Uterus (tissue), 4 donors: ENCODE measurements at places on chromosomes 16 and 17. TPM values are rescaled to one million over a fixed set of nuclear protein-coding genes. Genes with fewer than 3 reads are reported as not detected.

- no peak overlapping the region for H3K4me3 ChIP-seq
- H3K27me3 ChIP-seq = no peaks in the 10 kb centered on the region
- H3K36me3 ChIP-seq = no peaks in the 10 kb centered on the region
- no peak overlapping the region for H3K27ac ChIP-seq
- no peak for DNase-seq
These were observed 9.8 kb downstream of the POLR2A start for GRCh38 chr17:7493941-7494340.

GRCh38 chr16:85316944-85317343, 204.7 kb upstream of the CIBAR2 start:
- H3K4me1 ChIP-seq = peaks cover 9% of the 10 kb centered on the region
- no peak overlapping the region for H3K4me3 ChIP-seq
- H3K27me3 ChIP-seq = no peaks in the 10 kb centered on the region
- no peak overlapping the region for H3K27ac ChIP-seq
- no peak for DNase-seq

- H3K36me3 ChIP-seq = no peaks in the 10 kb centered on the region
- peaks cover 14% of the 10 kb centered on the region for H3K4me1 ChIP-seq
- no peaks in the 10 kb centered on the region for H3K27me3 ChIP-seq
- peak overlapping the region; percentile 77 for H3K27ac ChIP-seq
These were observed 14.4 kb downstream of the CUEDC1 start for GRCh38 chr17:57940653-57941329.

DNA sequence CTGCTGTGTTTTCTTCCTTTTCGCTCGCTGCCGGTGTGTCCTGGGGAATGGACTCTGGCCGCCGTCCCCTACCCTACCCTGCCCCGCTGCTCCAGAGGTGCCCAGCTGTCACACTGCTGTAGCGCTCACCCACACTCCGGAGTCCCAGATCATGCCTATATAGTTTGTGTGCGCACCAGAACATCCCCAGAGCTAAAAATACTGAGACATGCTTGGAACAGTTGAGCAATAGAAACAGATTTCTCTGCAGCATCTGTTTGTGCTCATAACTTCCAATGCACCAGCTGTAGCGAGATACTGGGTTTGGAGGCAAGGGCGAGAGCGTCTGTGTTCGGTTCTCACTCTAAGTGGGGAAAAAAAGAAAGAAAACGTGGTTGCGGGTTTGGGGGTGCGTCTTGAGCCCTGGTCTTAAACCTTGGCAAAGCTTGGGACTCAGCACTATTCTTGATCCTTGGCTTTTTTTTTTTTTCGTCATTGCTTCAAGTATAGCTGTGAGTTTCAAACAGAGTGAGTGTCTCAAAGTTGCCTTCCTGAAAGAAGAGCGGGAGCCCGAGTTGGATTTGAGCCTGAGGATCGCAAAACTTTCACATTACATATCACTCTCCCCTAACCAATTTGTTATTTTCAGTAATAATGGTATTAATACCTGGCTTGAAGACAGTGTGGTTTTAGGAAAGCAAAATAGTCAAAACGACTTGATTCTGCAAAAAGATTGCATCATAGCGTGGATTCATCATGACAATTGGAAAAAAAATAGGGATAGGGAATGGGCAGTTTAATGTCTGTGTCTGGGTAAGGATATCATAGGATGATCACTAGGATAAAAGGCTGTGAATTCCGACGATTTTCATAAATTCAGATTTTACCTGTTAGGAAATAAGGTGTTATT, 621 bp downstream of the KCNJ2 start:
- DNase-seq = no peak
- no peaks in the 10 kb centered on the region for H3K36me3 ChIP-seq
- H3K27ac ChIP-seq = no peak overlapping the region
- H3K27me3 ChIP-seq = no peaks in the 10 kb centered on the region
- no peaks in the 10 kb centered on the region for H3K4me1 ChIP-seq
- peak overlapping the region; percentile 1 for H3K4me3 ChIP-seq

SULT1A4 gene
- 45.1 TPM for total RNA-seq

MMP2 gene
- 410 TPM for total RNA-seq

- no peaks in the 10 kb centered on the region for H3K36me3 ChIP-seq
- H3K4me3 ChIP-seq = no peak overlapping the region
- H3K27ac ChIP-seq = no peak overlapping the region
- H3K4me1 ChIP-seq = no peaks in the 10 kb centered on the region
- no peaks in the 10 kb centered on the region for H3K27me3 ChIP-seq
These were observed 23.2 kb upstream of the DUSP14 start for GRCh38 chr17:37466471-37466870.

GRCh38 chr17:45334701-45335677, 18.2 kb upstream of the MAP3K14 start:
- H3K36me3 ChIP-seq = no peaks in the 10 kb centered on the region
- no peaks in the 10 kb centered on the region for H3K4me1 ChIP-seq
- no peak overlapping the region for H3K27ac ChIP-seq
- DNase-seq = no peak
- no peaks in the 10 kb centered on the region for H3K27me3 ChIP-seq

- H3K36me3 ChIP-seq = no peaks in the 10 kb centered on the region
- H3K4me1 ChIP-seq = no peaks in the 10 kb centered on the region
- H3K27me3 ChIP-seq = no peaks in the 10 kb centered on the region
- DNase-seq = no peak
- H3K4me3 ChIP-seq = peak overlapping the region; percentile 83
These were observed 687 bp upstream of the NARF start for GRCh38 chr17:82457929-82458178.

- H3K27me3 ChIP-seq = peaks cover 4% of the 10 kb centered on the region
- no peak overlapping the region for H3K27ac ChIP-seq
- no peak for DNase-seq
- no peaks in the 10 kb centered on the region for H3K36me3 ChIP-seq
These were observed 5.6 kb upstream of the SLC6A4 start for GRCh38 chr17:30241051-30241450.

SEZ6L2 gene
- 19.4 TPM for total RNA-seq

NRN1L gene
- total RNA-seq = not detected

- H3K27me3 ChIP-seq = no peaks in the 10 kb centered on the region
- H3K27ac ChIP-seq = no peak overlapping the region
- H3K4me3 ChIP-seq = no peak overlapping the region
- H3K4me1 ChIP-seq = no peaks in the 10 kb centered on the region
- no peak for DNase-seq
These were observed 20.1 kb upstream of the APRT start for GRCh38 chr16:88831838-88832237.

ASPA gene
- total RNA-seq = 5.7 TPM

GPR179 gene
- not detected for total RNA-seq

GRCh38 chr17:74962622-74963394, 9.8 kb downstream of the HID1 start:
- no peaks in the 10 kb centered on the region for H3K27me3 ChIP-seq
- DNase-seq = no peak
- no peaks in the 10 kb centered on the region for H3K36me3 ChIP-seq
- H3K27ac ChIP-seq = no peak overlapping the region

DNA sequence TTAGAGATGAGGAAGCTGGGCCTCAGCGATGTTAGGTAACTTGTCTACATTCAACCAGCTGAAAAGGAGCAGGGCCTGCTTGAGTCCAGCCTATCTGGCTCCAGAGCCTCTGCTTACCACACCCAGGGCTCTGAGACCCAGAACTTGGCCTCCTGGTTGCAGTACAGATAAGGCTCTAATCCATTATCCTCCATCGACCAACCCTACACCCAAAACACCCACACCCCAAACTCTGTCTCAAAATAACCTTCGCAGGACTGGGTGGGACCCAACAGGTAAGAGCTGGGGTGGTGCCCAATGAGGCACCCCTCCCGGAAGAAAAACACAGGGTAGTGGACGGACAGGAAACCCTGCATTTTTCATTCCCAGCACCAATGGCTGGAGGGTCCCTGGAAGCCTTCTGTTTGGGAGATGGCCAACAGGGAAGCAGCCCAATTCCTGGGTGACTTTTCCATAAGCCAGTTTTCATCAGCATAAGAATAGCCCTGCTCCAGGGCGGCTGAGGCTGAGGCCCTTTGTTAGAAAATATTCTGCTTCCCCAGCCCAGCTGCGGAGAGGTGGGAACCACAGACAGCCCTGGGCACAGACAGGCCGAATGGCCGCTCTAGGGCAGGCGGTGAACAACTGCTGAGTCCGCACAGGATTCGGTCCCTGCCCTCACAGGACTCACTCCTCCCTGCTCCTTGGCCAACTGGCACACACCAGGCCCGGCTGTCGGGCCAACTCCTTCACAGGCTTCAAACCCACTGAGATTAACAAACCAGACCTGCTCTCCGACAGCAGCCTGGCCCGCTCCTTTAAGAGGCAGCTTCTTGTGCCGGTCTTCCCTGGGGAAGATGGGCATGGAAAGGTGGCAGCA, 9.8 kb downstream of the SMIM5 start:
- H3K27ac ChIP-seq = no peak overlapping the region
- H3K4me3 ChIP-seq = no peak overlapping the region
- H3K4me1 ChIP-seq = no peaks in the 10 kb centered on the region
- no peaks in the 10 kb centered on the region for H3K36me3 ChIP-seq

DNA sequence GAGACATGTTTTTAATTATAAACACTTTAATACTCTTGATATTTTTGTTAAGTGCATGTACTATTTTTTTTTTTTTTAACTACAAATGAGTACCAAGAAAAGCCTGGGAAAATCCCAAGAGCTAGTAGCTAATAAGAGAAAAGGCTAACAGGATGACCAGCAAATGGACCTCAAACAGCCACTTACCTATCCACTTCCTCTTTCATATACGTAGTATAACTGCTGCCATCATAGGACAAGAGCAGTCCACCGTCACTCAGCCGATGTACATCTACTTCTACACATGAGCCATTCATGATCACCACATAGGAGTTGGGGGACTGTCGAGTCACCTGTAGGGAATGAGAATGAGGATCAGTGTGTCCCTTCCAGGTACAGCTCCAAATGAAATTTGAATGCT, 128.0 kb upstream of the C17orf78 start:
- no peaks in the 10 kb centered on the region for H3K27me3 ChIP-seq
- H3K36me3 ChIP-seq = no peaks in the 10 kb centered on the region
- H3K27ac ChIP-seq = no peak overlapping the region

GRCh38 chr17:48551214-48551555, 6.3 kb upstream of the HOXB2 start:
- peaks cover 6% of the 10 kb centered on the region for H3K4me1 ChIP-seq
- no peaks in the 10 kb centered on the region for H3K27me3 ChIP-seq
- H3K27ac ChIP-seq = no peak overlapping the region

DNA sequence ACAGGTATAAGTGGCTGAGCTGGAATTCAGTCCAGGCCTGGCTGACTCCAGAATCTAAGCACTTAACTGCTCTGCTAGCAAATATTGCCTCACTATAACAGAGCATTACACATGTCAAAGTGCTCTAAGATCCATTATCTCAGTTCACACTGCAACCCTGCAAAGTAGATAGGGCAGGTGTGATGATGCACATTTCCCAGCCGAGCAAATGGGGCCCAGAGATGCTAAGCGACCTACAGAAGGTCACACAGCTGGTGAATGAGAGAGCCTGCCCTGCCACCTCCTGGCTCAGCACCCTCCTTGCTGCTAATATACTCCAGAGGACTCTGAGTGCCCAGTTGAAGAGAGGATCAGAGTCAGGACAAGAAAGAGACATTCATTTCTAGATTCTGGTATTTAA, 73.6 kb upstream of the CCL1 start:
- H3K4me3 ChIP-seq = no peak overlapping the region
- no peaks in the 10 kb centered on the region for H3K4me1 ChIP-seq
- H3K27ac ChIP-seq = no peak overlapping the region
- no peaks in the 10 kb centered on the region for H3K36me3 ChIP-seq
- H3K27me3 ChIP-seq = no peaks in the 10 kb centered on the region

GRCh38 chr17:77503916-77504651, 363.3 kb downstream of the SEC14L1 start:
- no peak overlapping the region for H3K4me3 ChIP-seq
- peak; percentile 9 for DNase-seq
- no peaks in the 10 kb centered on the region for H3K36me3 ChIP-seq
- no peaks in the 10 kb centered on the region for H3K27me3 ChIP-seq

DNA sequence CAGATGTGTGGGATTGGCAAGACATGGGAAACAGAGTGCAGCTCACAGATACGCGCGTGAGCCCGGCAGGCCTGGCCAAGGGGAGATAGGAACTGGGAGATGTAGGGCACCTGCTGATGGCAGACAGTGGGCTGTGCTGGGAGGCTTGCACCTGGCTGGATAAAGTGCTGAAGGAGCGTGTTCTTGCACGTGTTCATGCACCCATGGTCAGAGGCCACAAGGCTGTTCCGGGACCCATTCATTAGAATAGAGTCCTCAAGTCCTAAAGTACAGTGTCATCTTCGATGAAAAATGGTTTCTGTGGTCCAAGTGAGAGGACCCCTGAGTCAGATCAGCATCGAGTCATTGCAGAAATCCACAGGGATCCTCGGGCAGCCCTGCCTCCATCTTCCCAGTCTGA, 236.4 kb downstream of the CCDC182 start:
- H3K27ac ChIP-seq = no peak overlapping the region
- no peaks in the 10 kb centered on the region for H3K27me3 ChIP-seq
- H3K4me1 ChIP-seq = no peaks in the 10 kb centered on the region
- no peak for DNase-seq
- no peak overlapping the region for H3K4me3 ChIP-seq

GRCh38 chr16:75679366-75679765, 2.6 kb upstream of the CPHXL2 start:
- no peaks in the 10 kb centered on the region for H3K36me3 ChIP-seq
- H3K27ac ChIP-seq = no peak overlapping the region
- no peak for DNase-seq
- H3K4me3 ChIP-seq = no peak overlapping the region
- H3K4me1 ChIP-seq = no peaks in the 10 kb centered on the region

THOC6 gene
- 29.0 TPM for total RNA-seq

MXRA7 gene
- 202 TPM for total RNA-seq

KRT33B gene
- not detected for total RNA-seq
